ENCODE measurements at places on chromosomes 4 and X.
A peak's percentile ranks its signal among the peaks of the same experiment; 100 is the strongest.

GRCh38 chr4:43048570-43048969 lies 156.1 kb downstream of the GRXCR1 start:
- no peak for DNase-seq

GRCh38 chr4:114273238-114273637 lies 293.8 kb upstream of the ARSJ start:
- no peak for DNase-seq

- no peak for DNase-seq
Measured at GRCh38 chr4:168795346-168795745, 214.7 kb downstream of the CBR4 start.

GRCh38 chr4:188370777-188371176 lies 231.5 kb downstream of the TRIML1 start:
- DNase-seq, result no peak

- DNase-seq, result no peak
Measured at GRCh38 chrX:9586992-9587392, 122.1 kb downstream of the TBL1X start.

GRCh38 chr4:152304220-152304619 lies 231.7 kb downstream of the FBXW7 start:
- DNase-seq, result no peak

GRCh38 chrX:11434607-11435006 lies 141.4 kb downstream of the AMELX start:
- no peak for DNase-seq

- no peak for DNase-seq
Measured at GRCh38 chr4:121236353-121237068, 72.4 kb upstream of the TNIP3 start.

GRCh38 chrX:50805276-50805675 lies 8.7 kb downstream of the SHROOM4 start:
- no peak for DNase-seq

DNA sequence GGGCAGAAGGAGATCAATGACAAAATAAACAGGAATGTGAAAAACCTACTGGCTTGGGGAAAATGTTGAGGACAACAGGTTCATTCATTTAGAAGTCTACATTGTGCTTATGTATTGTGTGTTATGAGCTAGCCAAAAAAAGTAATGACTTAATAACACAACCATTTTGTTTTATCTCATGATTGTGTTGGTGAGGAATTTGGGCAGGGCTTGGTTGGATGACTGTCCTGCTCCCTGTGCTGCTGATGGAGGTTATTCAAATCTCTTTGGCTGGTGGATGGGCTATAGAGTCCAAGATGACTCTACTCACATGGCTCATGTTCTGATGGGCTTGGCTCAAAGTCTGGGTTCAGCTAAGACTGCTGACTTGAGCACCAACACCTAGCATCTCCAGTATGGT lies 116.3 kb downstream of the HS3ST1 start:
- no peak for DNase-seq

DNA sequence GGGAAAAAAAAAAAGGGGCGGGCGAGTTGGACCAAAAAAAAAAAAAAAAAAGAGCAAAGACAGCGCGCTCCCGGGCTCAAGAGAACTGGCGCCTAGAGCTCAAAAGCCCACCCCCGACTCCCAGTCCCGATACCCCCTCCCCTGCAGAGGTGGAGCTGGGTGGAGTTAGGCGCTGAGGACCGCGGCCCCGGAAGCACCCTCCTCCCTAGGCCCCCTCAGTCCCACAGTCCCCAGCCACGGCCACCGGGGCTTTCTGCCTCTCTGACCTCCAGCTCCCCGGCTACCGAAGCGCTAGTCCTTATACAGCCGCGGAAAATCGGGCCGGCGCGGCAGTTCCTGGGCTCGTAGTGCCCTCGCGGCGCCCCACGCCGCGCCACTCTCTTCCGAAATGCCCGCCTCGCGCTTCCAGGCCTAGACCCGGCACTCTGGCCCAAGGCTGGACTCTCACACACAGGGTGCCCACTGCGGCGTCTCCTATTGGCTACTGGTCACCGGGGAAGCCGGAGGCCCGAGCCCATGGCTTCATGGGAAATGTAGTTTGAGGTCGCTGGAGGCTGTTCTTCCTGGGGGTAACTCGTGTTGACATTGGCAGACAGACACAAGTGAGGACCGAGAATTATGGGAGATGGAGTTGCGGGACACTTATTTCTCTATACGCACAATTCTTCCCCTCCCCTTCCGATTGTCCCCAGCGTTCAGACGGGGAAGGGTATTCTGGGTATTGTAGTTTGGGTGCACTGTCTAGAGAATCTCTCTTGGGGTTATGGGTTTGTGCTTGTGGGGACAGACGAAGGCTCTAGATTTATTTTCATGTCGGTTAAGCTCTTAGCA lies at the start of gene ENOX2:
ENOX2 (minus strand) TSS at position 427 of the 831 bp plus-strand sequence. CDS start 199,993 bp downstream, outside the sequence.
- peak; percentile 91 for DNase-seq

DNA sequence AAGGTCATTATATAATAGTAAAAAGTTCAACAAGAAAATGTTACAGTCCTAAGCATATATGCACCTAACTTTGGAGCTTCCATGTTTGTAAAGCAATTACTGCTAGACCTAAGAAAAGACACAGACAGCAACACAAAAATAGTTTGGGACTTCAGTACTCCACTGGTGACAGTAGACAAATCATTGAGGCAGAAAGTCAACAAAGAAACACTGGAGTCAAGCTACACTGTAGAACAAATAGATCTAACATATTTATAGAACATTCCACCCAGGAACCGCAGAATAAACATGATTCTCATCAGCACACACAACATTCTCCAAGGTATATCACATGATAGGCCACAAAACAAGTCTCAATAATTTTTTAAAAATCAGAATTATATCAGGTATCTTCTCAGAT lies 42.6 kb downstream of the ARFIP1 start:
- no peak for DNase-seq
